Occipital lobe (tissue), 3 donors: ENCODE measurements at places on chromosomes 6 and 20. TPM values are rescaled to one million over a fixed set of nuclear protein-coding genes. Genes with fewer than 3 reads are reported as not detected.

DNA sequence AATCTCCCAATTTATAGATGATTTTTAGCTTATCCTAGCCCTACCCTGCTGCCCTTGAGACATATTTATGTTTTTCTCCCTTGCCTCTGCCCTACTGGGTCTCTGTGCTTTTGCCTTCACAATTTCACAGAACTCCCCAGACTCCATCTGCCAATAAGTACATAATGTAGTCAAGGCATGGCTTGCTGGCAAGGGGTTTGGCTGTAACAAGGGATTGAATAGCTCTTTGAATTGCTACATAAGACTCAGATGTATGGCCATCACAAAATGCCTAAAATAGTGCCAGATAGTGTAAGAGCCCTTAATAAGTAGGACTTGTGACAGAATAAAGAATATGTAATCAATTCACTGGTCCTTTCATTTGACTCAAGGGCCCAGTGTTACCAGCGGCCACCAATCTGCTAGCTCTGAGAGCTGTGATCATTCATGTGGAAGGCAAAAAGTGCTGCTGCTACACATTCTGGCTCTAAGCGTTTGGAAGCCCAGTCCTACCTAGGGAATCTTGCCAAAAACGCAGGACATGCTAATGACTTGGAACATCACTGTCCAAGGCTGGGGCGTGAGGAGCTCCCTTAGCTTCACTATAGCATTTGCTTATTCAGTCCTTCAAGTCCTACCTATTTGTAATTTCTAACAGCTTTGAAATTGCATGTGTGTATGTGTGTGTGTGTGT lies 20.5 kb downstream of the CLVS2 start:
- DNase-seq = peak; percentile 44

DNA sequence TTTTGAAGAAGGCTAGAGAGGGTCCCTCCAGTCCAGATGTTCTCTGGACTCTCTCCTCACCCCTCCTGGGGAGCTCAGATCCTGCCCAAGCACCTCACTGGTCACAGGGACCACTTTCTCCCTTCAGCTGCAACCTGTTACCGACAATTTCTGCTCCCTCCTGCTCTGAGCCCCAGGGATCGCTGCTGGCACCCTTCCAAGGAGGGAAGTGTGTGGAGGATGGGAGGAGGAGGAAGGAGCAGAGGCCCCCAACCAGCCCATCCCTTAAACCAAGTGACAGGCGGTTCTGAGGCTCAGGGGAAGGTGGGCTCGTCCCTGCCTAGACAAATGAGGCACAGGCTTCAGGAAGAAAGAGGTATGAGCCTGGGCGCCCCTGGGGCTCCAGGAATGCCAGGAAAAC lies 13.9 kb downstream of the PMEPA1 start:
- DNase-seq = no peak

Gene SLC22A2
- total RNA-seq = 1.1 TPM

GRCh38 chr20:50152394-50153152 lies 950 bp downstream of the PEDS1 start:
- DNase-seq = no peak
